Hematopoietic multipotent progenitor cell treated with erythropoietin and hydrocortisone succinate and interleukin-3 and kit ligand, for 6 days (in vitro differentiated cells): ENCODE measurements at places on chromosomes 6 and 20.

GRCh38 chr20:36744243-36744642, 1.6 kb downstream of the NDRG3 start:
- DNase-seq, result no peak

DNA sequence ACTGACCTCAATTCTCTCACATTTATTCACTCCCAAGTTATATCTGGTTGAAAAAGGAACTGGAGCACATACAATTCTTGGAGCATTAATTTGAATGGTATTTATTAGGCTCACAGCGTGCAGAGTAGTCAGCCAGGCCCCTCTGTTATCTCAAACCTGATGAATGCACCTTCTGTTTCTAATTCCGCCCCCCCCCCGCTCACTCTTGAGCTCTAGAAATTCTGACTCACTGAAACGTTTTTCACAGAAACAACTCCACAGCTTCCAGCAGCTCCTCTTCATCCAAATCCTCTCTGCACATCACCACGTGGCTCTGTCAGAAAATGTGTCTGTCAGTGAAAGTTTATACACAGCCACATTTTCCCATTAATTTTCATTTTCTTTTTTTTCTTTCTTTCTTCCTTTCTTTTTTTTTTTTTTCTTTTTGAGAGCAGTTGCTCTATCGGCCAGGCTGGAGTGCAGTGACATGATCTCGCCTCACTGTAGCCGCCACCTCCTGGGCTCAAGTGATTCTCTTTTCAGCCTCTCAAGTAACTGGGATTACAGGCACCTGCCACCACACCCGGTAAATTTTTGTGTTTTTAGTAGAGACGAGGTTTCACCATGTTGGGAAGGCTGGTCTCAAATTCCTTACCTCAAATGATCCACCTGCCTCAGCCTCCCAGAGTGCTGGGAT, 109.4 kb downstream of the TBXT start:
- no peak for DNase-seq

- peak; percentile 60 for DNase-seq
Measured at GRCh38 chr20:7375905-7376304, 564.4 kb downstream of the HAO1 start.

- no peak for DNase-seq
Measured at GRCh38 chr6:143023695-143024094, 37.0 kb upstream of the AIG1 start.

- no peak for DNase-seq
Measured at GRCh38 chr6:132063204-132063603, 112.0 kb upstream of the CCN2 start.

- no peak for DNase-seq
Measured at GRCh38 chr6:140932909-140933308, 1199.8 kb upstream of the GJE1 start.

DNA sequence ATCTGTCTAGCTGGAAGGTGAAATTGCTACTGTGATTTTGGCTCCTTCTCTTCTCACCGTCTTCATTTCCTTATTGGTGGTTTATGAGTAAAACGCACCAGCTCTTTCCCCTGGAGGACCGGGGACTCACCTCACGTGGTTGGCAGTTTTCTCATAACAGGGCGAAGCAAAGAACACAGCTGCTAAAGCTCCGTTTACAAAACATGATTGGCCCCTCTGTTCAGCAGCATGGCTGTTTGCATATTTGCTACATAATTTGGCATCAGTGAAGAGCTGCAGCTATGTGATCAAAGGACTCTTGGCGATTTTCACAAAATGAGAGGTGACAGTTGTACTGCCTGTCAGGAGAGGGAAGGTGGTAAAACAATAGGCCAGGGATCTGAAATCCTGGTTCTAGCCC, 20.5 kb upstream of the TMEM181 start:
- DNase-seq, result no peak
